ENCODE measurements at places on chromosomes 5 and 9.

DNA sequence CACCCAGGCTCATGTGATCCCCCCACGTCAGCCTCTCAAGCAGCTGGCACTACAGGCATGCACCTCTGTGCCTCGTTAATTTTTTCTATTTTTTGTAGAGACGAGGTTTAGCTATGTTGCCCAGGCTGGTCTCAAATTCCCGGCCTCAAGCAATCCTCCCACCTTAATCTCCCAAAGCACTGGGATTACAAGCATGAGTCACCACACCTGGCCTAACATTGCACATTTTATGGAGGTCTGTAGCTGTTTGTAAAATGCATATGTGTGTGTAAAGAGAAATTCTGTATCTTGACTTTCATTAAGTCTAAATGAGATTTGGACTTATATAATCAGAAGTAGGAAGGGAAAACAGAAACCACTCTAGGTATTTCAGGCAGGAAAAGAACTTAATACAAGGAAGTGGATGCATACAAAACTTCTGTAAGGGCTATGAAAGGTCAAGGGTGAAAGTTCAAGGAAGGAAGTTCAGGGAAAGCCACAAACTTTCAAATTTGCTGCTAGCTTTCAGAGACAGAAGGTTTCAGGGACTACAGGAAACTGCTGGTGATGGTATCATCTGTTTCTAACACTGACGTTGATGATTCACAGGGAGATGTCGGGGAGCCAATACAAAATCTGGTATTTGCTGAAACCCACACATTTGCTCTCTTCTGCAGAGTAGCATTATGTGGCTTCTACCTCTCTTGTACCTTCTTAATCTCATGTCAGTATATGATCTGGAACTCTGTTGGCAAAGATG, 209.4 kb downstream of the PIK3R1 start:
- peak; percentile 28 for DNase-seq

DNA sequence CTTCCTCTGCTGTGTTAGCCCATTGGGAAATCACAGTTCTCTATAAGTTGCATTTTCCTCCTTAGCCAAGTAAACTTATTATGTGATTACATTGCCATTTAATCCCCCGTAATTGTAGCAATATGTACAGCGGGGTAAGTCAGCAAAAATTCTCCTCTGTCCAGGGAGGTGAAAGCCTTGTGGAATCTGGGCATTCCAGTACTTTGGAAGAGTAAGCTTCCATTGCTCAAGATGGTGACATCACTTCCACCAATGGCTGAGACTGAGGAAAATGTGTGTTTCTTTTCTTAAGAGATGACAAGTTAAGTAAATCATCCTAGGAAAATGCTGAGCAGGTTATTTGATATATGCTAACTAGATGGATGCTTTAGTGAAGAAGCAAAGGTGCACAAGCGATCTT, 436.7 kb downstream of the CETN3 start:
- DNase-seq = no peak

DNA sequence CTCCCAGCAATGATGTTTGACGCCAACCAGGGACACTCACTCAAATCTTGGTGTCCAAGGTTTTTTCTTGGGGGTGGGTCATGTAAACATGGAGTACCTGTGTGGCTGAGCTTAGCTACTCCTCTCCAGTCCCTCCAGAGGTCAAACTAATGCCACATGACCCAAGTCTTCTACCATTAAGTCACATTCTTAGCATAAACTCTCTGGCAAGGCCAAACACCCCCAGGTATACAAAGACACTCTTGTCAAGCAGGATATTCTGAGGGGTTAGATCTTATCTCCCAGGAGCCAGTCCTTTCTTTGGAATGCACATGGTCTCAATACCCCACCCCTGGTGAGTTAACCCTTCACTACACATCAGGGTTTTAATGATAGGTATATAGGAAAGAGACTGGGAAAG, 161.4 kb downstream of the PDZD2 start:
- no peak for DNase-seq

- no peak for DNase-seq
These were observed 37.4 kb downstream of the MVB12B start for GRCh38 chr9:126363847-126364671.

GRCh38 chr5:149277801-149278200, 6.1 kb downstream of the AFAP1L1 start:
- DNase-seq = no peak
